Pancreas (tissue), 10 donors: ENCODE measurements at places on chromosomes 7 and 10. TPM values are rescaled to one million over a fixed set of nuclear protein-coding genes. Genes with fewer than 3 reads are reported as not detected.

Gene TMEM213
- 0.07 TPM for polyA plus RNA-seq

Gene NUTM2B
- 1.3 TPM for polyA plus RNA-seq

Gene BTBD16
- 0.34 TPM for polyA plus RNA-seq

Gene OR6V1
- polyA plus RNA-seq, result not detected

Gene SPDYE11
- polyA plus RNA-seq, result not detected
